Glutamatergic neuron (in vitro differentiated cells): ENCODE measurements at places on chromosomes 3 and 15. TPM values are rescaled to one million over a fixed set of nuclear protein-coding genes. Genes with fewer than 3 reads are reported as not detected.
A peak's percentile ranks its signal among the peaks of the same experiment; 100 is the strongest.

Gene TMC3
- total RNA-seq: not detected

GRCh38 chr3:120604382-120604781, 8.2 kb downstream of the NDUFB4 start:
- H3K4me1 ChIP-seq: no peaks in the 10 kb centered on the region
- no peaks in the 10 kb centered on the region for H3K27me3 ChIP-seq
- no peak overlapping the region for H3K27ac ChIP-seq

DNA sequence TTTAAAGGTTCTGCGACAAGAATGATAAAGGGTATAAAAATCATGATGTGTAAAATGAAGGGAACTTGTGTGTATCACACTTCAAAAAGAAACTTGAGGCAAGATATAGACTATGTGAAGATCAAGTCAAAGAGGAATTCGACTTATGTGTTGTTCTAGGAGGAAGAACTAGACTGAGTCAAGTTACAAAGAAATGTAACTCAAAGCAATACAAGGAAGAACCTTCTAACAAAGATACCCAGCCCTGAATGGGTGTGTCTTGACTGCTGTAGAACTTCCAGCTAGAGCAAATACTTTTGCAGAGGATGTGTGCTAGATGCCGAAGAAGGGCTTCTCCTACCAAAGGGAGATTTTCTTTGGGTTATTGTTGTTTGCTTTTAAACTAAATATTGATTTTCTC, 2.4 kb downstream of the SLC49A4 start:
- no peak for DNase-seq
- no peak overlapping the region for H3K4me3 ChIP-seq
- H3K27ac ChIP-seq: no peak overlapping the region
- H3K36me3 ChIP-seq: no peaks in the 10 kb centered on the region
- peaks cover 7% of the 10 kb centered on the region for H3K4me1 ChIP-seq
- peaks cover 2% of the 10 kb centered on the region for H3K27me3 ChIP-seq

Gene OR4F15
- total RNA-seq: not detected

DNA sequence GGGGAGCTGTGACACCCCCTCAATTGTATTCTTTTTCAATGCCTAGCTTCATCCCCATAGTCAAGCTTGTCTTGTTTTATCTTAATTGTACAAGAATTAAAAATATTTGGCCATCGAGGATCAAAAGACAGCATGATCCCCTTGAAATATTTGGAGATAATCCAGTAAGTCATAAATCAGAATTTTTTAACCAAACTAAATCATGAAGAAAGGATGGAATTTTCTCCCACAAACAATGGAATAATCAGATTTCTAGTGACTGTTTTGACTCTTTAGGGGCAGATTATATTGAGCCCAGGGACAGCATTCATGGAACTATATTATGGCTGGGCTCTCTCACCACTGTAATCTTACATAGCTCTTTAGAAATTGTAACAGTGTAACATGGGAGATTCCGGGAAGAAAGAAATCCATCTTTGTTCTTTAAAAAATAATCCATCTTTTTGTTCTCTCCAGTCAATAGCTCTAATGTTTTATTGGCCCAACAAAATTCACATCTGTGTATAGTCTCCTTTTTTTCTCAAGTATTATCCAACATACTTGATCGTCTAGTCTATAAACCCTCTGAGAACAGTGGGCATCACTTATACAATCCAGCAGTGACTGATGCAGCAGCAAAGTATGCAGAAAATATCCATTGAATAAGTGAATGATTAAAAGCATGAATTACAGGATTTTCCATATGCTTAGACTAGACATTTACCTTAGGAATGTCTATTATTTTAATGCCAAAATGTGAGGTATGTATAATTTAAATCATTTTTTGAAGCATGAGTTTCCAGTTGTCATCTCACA, 277.0 kb upstream of the PLSCR5 start:
- H3K4me3 ChIP-seq: no peak overlapping the region
- H3K27me3 ChIP-seq: no peaks in the 10 kb centered on the region
- H3K36me3 ChIP-seq: no peaks in the 10 kb centered on the region
- no peak overlapping the region for H3K27ac ChIP-seq
- peaks cover 10% of the 10 kb centered on the region for H3K4me1 ChIP-seq
- no peak for DNase-seq

GRCh38 chr3:189169728-189170127, 2.0 kb upstream of the TPRG1 start:
- H3K4me3 ChIP-seq: no peak overlapping the region
- no peak overlapping the region for H3K27ac ChIP-seq
- no peaks in the 10 kb centered on the region for H3K4me1 ChIP-seq
- H3K36me3 ChIP-seq: no peaks in the 10 kb centered on the region
- H3K27me3 ChIP-seq: no peaks in the 10 kb centered on the region

Gene CD96
- not detected for total RNA-seq

- peaks cover 2% of the 10 kb centered on the region for H3K27me3 ChIP-seq
- H3K4me3 ChIP-seq: no peak overlapping the region
- no peak overlapping the region for H3K27ac ChIP-seq
- DNase-seq: no peak
Observed at GRCh38 chr3:171528102-171528501, 67.9 kb upstream of the TNIK start.

DNA sequence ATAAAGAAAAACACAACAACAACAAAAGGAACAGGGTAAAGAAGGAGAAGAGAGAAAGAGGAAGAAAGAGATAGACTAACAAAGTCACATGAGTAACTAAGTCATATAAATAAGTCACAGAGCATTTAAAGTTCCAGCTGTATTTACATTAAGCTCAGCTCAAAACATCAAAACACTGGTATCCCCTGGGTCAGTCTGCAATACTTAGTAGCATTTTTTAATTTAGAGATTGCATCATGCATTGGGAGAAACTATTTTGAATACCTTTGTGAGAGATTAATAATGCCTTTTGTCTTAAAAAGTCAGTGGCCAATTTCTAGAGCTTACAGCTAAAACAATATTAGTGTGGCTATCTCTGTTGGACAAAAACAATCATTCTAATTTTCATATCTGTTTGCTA, 78.4 kb downstream of the NEK10 start:
- DNase-seq: no peak
- H3K4me3 ChIP-seq: no peak overlapping the region
- no peaks in the 10 kb centered on the region for H3K27me3 ChIP-seq
- H3K27ac ChIP-seq: no peak overlapping the region

DNA sequence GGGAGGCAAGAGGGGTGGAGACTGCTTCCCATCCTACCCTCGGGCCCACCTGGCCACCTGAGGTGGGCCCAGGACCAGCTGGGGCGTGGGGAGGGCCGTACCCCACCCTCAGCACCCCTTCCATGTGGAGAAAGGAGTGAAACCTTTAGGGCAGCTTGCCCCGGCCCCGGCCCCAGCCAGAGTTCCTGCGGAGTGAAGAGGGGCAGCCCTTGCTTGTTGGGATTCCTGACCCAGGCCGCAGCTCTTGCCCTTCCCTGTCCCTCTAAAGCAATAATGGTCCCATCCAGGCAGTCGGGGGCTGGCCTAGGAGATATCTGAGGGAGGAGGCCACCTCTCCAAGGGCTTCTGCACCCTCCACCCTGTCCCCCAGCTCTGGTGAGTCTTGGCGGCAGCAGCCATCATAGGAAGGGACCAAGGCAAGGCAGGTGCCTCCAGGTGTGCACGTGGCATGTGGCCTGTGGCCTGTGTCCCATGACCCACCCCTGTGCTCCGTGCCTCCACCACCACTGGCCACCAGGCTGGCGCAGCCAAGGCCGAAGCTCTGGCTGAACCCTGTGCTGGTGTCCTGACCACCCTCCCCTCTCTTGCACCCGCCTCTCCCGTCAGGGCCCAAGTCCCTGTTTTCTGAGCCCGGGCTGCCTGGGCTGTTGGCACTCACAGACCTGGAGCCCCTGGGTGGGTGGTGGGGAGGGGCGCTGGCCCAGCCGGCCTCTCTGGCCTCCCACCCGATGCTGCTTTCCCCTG, 2.2 kb upstream of the FES start:
- H3K4me1 ChIP-seq: peaks cover 11% of the 10 kb centered on the region
- H3K27me3 ChIP-seq: peaks cover 5% of the 10 kb centered on the region
- H3K27ac ChIP-seq: no peak overlapping the region
- H3K4me3 ChIP-seq: no peak overlapping the region

GRCh38 chr3:181719991-181720680, 8.4 kb downstream of the SOX2 start:
- H3K27ac ChIP-seq: no peak overlapping the region
- H3K4me3 ChIP-seq: no peak overlapping the region
- no peak for DNase-seq
- peaks cover 22% of the 10 kb centered on the region for H3K4me1 ChIP-seq
- peaks cover 19% of the 10 kb centered on the region for H3K27me3 ChIP-seq
- H3K36me3 ChIP-seq: peaks cover 4% of the 10 kb centered on the region

DNA sequence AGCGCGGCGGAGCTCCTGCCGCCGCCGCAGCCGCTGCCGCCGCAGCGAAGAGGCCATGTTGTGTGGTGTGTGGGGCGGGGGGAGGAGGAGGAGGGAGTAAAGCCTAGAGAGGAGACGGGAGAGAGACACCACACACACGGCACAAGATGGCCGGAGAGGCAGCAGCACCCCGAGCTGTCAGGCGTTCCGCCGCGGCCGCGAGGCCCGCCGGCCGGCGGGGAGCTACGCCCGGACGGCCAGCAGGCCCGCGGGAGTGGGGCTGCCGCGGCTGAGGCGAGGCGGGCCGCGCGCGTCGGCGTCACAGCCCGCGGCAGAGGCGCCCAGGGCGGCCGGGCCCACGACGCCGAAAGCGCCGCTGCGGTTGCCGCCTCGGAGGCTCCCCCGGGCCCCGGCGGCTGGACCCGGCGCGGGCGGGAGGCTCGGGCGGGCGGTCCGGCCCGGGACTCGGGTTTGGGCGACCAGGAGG, 17.4 kb upstream of the CHD2 start:
- no peak for DNase-seq

Gene DNASE1L3
- total RNA-seq: 0.96 TPM

GRCh38 chr15:68207176-68207935, 2.2 kb upstream of the CALML4 start:
- no peak overlapping the region for H3K27ac ChIP-seq
- no peaks in the 10 kb centered on the region for H3K36me3 ChIP-seq
- H3K4me3 ChIP-seq: no peak overlapping the region
- peaks cover 4% of the 10 kb centered on the region for H3K27me3 ChIP-seq
- no peak for DNase-seq
- peaks cover 2% of the 10 kb centered on the region for H3K4me1 ChIP-seq

- no peak overlapping the region for H3K27ac ChIP-seq
- H3K27me3 ChIP-seq: no peaks in the 10 kb centered on the region
- peaks cover 3% of the 10 kb centered on the region for H3K4me1 ChIP-seq
Observed at GRCh38 chr3:102346897-102347296, 87.9 kb upstream of the ZPLD1 start.

- H3K27ac ChIP-seq: no peak overlapping the region
- no peak overlapping the region for H3K4me3 ChIP-seq
- no peaks in the 10 kb centered on the region for H3K4me1 ChIP-seq
- no peak for DNase-seq
Observed at GRCh38 chr3:158712443-158712842, 19.8 kb downstream of the RARRES1 start.

- peaks cover 5% of the 10 kb centered on the region for H3K36me3 ChIP-seq
- H3K27me3 ChIP-seq: peaks cover 2% of the 10 kb centered on the region
- no peak for DNase-seq
- H3K4me3 ChIP-seq: peak overlapping the region; percentile 25
Observed at GRCh38 chr15:65385870-65386258, 8.1 kb upstream of the IGDCC3 start.

- no peak for DNase-seq
- H3K27me3 ChIP-seq: peaks cover 3% of the 10 kb centered on the region
- no peak overlapping the region for H3K27ac ChIP-seq
- peaks cover 10% of the 10 kb centered on the region for H3K36me3 ChIP-seq
- H3K4me1 ChIP-seq: peaks cover 5% of the 10 kb centered on the region
Observed at GRCh38 chr3:42300013-42300412, 34.0 kb upstream of the CCK start.

- peaks cover 30% of the 10 kb centered on the region for H3K4me1 ChIP-seq
- peaks cover 24% of the 10 kb centered on the region for H3K27me3 ChIP-seq
- no peak for DNase-seq
Observed at GRCh38 chr15:29380466-29380865, 110.8 kb upstream of the NSMCE3 start.

- no peak overlapping the region for H3K27ac ChIP-seq
- H3K36me3 ChIP-seq: peaks cover 5% of the 10 kb centered on the region
- peaks cover 14% of the 10 kb centered on the region for H3K4me1 ChIP-seq
- peaks cover 2% of the 10 kb centered on the region for H3K27me3 ChIP-seq
Observed at GRCh38 chr15:92128788-92129187, 264.9 kb upstream of the ST8SIA2 start.

GRCh38 chr15:41620536-41621199, 39.5 kb upstream of the MGA start:
- peaks cover 1% of the 10 kb centered on the region for H3K27me3 ChIP-seq
- no peak for DNase-seq
- H3K4me3 ChIP-seq: peak overlapping the region; percentile 91
- peak overlapping the region; percentile 31 for H3K27ac ChIP-seq

DNA sequence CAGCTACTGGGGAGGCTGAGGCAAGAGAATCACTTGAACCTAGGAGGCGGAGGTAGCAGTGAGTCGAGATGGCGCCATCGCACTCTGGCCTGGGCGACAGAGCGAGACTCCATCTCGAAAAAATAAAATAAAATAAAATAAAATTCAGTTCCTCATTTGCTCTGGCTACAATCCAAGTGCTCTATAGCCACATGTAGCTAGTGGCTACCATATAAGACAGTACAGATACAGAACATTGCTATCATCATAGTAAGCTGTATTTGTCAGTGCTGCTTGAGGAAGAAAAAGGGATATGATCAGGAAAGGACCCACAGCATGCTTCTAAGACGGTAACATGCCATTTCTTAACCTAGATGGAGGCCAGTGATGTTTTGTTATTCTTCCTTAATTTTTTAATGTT, 88.7 kb upstream of the CDAN1 start:
- H3K27ac ChIP-seq: no peak overlapping the region
- H3K36me3 ChIP-seq: no peaks in the 10 kb centered on the region
- H3K4me3 ChIP-seq: no peak overlapping the region
- peaks cover 3% of the 10 kb centered on the region for H3K27me3 ChIP-seq

- no peak overlapping the region for H3K27ac ChIP-seq
- H3K27me3 ChIP-seq: no peaks in the 10 kb centered on the region
- DNase-seq: no peak
- no peaks in the 10 kb centered on the region for H3K4me1 ChIP-seq
- no peak overlapping the region for H3K4me3 ChIP-seq
Observed at GRCh38 chr15:36066757-36067156, 512.7 kb upstream of the CDIN1 start.

Gene GHSR
- not detected for total RNA-seq

DNA sequence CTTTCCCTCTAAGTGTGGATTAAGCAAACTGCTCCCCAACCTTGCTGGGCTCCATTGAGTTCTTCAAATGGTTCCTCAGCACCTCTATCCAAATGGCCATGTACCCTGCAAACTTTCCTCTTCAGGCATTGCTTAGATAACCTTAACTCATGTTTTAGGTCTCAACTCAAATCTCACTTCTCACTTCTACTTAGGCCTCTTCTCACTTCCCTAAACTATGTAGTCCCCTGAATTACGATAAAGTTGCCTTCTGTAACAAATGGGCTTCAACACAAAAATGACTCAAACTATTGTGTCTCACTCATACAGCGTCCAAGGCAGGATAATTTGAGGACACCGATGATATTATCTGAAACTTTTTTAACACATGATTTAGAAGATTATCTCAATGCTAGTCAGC, 62.4 kb upstream of the STAC start:
- no peak overlapping the region for H3K4me3 ChIP-seq
- no peaks in the 10 kb centered on the region for H3K4me1 ChIP-seq
- DNase-seq: no peak
- H3K27me3 ChIP-seq: no peaks in the 10 kb centered on the region
